Ureter (tissue), 1 donor: ENCODE measurements at places on chromosomes 3 and 15. TPM values are rescaled to one million over a fixed set of nuclear protein-coding genes. Genes with fewer than 3 reads are reported as not detected.

Gene FXR1
- total RNA-seq, result 120 TPM

Gene RYR3
- total RNA-seq, result 10.6 TPM

Gene EXOG
- total RNA-seq, result 26.1 TPM

Gene ANKRD63
- total RNA-seq, result not detected

Gene IL12A
- total RNA-seq, result 1.1 TPM

DNA sequence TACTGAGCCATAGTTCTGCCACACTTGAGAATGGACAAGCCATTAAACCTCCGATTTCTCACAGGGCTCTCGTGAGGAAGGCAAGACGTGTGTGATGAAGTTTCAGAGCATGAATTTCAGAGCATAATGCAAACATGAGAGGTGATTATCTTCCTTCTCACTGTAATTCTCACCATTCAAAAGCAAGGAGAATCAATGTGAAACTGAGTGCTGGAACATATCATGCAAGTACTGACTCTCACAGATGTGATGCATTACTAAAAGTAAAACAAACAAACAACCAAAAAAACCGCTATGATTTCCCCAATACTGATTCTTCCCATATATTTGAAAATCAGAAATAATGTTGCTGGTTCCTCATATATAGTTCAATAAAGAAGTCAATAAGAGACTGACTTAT, 23.7 kb downstream of the P3H2 start:
- no peak for DNase-seq

DNA sequence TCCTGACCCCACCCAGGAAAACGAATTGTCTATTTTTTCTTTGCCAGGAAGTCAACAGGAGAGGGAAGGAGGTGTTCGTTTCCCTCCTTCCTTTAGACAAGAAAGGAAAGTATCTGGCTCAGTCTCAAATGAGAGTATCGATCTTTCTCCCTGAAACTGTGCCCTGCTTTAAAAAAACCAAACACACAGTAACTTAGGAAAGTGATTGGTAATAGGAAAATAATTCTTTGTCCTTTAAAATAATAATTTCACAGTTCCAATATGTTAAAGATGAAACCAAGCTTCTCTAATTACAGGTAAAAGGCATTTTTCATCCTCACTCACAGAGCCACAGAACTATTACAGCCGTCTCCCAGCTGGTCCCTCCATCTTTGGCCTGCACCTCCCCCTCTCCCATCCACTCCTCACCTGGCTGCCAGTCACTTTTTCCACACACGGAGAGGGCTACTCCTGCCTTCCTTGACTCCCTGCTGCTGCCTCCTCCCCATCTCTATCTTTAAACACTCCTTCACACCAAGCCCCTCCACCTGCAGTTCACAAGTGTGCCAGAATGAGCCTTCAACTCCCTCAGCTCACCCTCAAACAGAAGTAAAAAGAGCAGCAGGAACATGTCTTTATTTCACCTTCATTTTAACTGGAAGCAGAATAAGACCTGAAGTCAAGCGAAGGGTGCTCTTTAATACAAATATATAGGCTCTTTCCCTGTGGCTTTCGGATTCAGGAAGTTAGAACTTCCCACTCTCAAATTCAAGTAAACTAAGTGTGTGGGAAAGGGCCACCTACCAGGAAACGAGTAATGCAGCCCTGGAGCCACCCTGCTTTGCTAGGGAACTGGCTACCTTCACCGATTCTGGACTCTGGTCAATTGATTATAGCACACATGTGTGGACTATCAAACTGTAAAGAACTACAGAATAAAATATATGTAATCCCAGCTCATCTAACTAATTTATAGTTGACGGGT, 116.4 kb downstream of the SENP2 start:
- no peak for DNase-seq

GRCh38 chr3:99365979-99366378, 272.4 kb upstream of the COL8A1 start:
- no peak for DNase-seq

DNA sequence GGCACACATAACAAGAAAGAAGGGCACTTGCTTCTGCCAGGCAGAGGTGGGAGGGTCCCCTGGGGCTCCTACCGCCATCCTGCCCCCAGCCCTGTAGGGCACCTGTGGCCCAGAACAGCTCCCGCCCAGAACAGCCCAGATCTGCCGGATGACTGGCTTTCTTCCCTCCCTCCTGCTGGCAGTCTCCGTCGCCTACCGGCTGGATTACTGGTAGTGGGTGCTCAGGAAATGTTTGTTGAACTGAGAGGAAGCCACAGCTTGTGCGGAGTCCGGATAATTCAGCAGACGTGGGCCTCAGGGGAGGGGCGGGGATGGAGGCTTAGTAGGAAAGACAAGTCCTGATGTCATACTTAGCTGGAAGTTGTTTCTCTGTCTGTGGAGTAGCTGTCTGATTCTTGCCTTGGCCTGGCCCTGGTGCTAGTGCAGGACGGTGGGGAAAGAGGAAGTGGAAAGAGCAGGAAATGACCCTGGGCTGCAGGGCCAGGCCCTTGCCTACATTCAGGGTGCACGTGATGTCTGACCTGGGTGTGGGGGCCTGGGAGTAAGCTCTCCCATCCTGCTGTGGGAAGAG, 6.7 kb downstream of the CCDC9B start:
- peak; percentile 66 for DNase-seq

DNA sequence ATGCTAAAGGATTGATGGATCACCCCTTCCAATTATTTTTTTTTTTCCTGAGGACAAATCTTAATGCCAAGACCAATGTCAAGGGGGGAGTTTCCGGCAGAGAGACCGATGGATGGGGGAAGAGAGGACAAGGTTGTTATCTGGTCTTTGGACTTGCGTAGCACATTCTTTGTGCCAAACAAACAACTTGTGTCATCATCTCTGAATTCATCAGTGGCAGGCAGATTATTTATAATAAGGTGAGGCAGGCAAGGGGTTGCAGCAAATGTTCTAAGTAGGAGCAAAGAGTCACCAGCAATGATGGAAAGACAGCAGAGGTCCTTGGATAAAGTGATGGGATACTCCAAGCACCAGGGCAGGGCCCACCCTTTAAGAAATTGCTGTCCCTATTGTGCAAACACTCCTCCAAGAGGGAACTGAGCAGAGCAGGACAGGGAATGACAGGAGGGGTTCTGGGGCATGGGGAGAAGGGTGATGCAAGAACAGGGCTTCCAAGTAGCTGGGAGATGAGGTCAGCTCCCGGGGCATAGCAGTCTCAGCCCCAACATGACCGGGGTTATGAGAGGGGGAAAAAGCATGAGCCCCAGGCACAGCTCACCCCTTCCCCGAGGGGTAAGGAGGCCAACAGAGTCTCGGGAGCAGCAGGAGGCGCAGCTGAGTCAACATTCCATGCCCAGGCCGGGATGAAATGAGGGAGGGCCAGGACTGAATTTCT, 57.4 kb downstream of the ANXA2 start:
- no peak for DNase-seq

GRCh38 chr15:36595611-36596010, 16.2 kb downstream of the CDIN1 start:
- DNase-seq, result no peak

- no peak for DNase-seq
Observed at GRCh38 chr3:56869157-56869889, 67.6 kb upstream of the ARHGEF3 start.

GRCh38 chr15:87591582-87591981, 665.0 kb downstream of the NTRK3 start:
- no peak for DNase-seq

- DNase-seq, result no peak
Observed at GRCh38 chr15:90901175-90902039, 1.7 kb upstream of the MAN2A2 start.

GRCh38 chr3:152595975-152596821, 238.7 kb upstream of the P2RY1 start:
- peak; percentile 49 for DNase-seq

- no peak for DNase-seq
Observed at GRCh38 chr15:38254051-38254883, 1.6 kb downstream of the SPRED1 start.

DNA sequence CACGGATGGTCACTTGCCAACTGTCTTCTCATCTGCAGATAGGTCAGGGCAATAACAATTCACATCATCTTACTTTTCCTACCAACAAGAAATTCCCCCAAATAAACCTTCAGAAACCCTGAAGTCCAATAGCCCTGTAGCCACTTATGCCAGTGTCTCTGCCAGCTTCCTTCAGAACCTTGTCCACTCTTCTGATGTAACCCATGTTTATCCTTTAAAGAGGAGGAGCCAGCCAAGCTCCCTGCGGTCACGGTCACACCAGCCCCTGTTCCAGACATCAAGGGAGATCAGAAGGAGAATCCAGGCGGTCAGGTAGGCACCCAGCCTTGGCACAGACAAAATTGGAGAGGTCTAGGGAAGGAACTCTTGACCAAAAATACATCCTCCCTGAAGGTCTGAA, 23.7 kb downstream of the SLC24A1 start:
- DNase-seq, result no peak
